Cerebellum (tissue), 4 donors: ENCODE measurements at places on chromosomes 13 and 19. TPM values are rescaled to one million over a fixed set of nuclear protein-coding genes. Genes with fewer than 3 reads are reported as not detected.

The NCR1 gene
- total RNA-seq = not detected

The STARD13 gene
- total RNA-seq = 28.0 TPM

DNA sequence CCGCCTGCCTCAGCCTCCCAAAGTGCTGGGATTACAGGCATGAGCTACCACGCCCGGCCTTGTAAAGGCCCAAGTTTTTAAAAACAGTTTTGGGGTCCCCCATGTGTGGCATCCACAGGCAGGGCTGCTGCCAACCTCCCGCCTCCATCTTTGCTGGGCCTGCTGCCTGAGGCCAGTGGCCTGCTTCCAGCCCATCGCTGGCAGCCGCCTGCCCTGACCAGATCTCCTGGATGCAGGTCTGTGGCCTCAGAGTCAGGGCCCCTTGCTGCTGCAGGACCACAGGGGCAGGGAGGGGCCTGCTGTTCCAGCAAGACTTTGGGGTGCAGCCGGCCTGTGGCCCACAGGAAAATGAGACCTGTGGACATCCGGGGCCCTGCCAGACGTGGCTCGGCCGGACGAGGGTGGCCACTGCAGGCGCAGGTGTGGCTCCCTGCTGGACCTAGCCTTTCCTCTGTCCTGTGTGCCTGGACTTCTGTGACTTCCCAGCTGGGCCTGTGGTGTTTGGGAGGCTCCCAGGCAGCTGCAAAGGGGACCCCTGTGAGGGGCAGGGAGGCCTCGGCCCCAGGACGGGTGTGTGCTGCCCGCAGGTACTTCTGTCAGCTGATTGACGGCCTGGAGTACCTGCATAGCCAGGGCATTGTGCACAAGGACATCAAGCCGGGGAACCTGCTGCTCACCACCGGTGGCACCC is 14.4 kb downstream of the STK11 start:
- peak; percentile 58 for DNase-seq

DNA sequence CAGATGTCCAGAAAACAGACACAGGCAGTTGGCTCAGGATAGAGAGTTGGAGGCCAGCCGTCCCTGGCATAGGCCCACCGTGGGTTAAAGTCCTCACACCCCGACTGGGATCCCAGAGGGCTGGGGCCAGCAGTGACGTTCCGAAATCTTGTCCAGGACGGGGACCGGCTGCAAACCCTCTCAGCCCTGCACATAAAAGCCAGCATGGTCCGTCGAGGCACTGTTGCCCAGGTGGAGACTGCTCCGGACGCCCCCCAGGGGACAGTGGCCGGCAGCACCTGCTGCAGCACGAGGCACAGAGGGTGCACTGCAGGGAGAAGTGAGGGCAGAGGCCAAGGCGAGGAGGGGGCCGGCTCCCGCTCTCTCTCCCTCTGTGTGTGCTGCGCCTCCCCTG is 4.3 kb upstream of the IFNL2 start:
- DNase-seq = no peak

GRCh38 chr19:42022616-42023015 is 28.6 kb upstream of the ATP1A3 start:
- no peak for DNase-seq

DNA sequence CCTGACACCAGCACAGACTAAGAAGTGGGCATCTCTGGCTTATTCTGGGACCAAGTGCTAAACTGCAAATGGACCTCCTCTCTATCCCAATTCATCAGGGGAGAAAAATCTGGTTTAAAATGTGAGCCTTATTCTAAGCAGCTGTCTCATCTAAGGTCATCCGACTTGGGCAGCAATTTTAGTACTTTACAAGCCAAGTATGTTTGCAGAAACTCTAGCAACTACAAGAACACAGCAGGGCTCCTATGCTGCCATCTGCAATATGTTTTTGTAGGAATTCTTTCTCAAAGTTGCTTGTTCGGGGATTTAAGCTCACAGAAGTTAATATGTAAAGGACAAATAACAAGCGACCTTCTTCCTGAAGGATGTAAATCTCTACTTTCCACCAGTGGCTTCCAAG is 113.1 kb downstream of the FOXO1 start:
- no peak for DNase-seq

- DNase-seq = no peak
Measured at GRCh38 chr13:24863748-24864540, 100.0 kb downstream of the RNF17 start.
